Mesangial cell (primary cell): ENCODE measurements at places on chromosomes 7 and 10. TPM values are rescaled to one million over a fixed set of nuclear protein-coding genes. Genes with fewer than 3 reads are reported as not detected.

The NXPH1 gene
- total RNA-seq: not detected in 2 replicates

The CC2D2B gene
- total RNA-seq: 0.25 TPM in 1 of 2 replicates, not detected in the other

The FAM25G gene
- total RNA-seq: not detected in 2 replicates

The CFAP46 gene
- total RNA-seq: 1.8 and 2.3 TPM in 2 replicates

The PRTFDC1 gene
- total RNA-seq: 8.2 and 16.6 TPM in 2 replicates

The CCDC172 gene
- total RNA-seq: not detected in 2 replicates

The OR2A1 gene
- total RNA-seq: 0.13 and 0.33 TPM in 2 replicates

The TLX1 gene
- total RNA-seq: not detected in 2 replicates

The IKZF1 gene
- under 0.01 TPM in 1 of 2 replicates, not detected in the other for total RNA-seq

The OR6B1 gene
- total RNA-seq: not detected in 2 replicates

The TMEM130 gene
- 0.33 and 1.0 TPM in 2 replicates for total RNA-seq

The CTAGE8 gene
- total RNA-seq: 0.38 and 1.6 TPM in 2 replicates

The SPDYE2 gene
- not detected in 2 replicates for total RNA-seq

The FFAR4 gene
- total RNA-seq: not detected in 2 replicates

The TRPV6 gene
- total RNA-seq: not detected in 2 replicates

The ITPRID1 gene
- not detected in 2 replicates for total RNA-seq

The TMEM196 gene
- under 0.01 and 0.13 TPM in 2 replicates for total RNA-seq

The FBXL13 gene
- total RNA-seq: 0.49 and 1.1 TPM in 2 replicates

The CLCN1 gene
- not detected in 2 replicates for total RNA-seq

The PSTK gene
- total RNA-seq: 2.8 and 6.7 TPM in 2 replicates

The CALHM3 gene
- not detected in 2 replicates for total RNA-seq
